ENCODE measurements at places on chromosomes 5 and 9.

DNA sequence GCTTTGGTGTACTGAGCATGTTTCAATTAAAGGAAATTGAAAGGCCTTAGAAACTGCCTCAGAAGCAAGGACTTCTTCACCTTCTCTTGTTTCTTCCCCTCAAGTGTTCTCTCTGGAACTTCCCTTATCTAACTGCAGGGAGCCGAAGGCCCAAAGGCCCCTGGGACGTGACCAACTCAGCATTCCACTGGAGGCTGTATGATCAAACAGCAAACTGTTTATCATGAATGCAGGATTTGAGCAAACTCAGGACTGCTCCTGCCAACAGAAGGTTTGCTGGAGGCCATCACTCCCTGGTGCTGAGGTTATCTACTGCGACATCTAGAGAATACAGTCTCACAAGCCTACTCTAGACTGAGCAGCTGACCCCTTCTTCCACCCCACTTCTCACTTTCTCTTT lies 4.8 kb upstream of the CDH10 start:
- no peak for DNase-seq

GRCh38 chr5:149195337-149195887 lies 54.1 kb downstream of the ABLIM3 start:
- no peak for DNase-seq

- DNase-seq, result no peak
Observed at GRCh38 chr5:78629624-78630023, 18.9 kb downstream of the LHFPL2 start.

DNA sequence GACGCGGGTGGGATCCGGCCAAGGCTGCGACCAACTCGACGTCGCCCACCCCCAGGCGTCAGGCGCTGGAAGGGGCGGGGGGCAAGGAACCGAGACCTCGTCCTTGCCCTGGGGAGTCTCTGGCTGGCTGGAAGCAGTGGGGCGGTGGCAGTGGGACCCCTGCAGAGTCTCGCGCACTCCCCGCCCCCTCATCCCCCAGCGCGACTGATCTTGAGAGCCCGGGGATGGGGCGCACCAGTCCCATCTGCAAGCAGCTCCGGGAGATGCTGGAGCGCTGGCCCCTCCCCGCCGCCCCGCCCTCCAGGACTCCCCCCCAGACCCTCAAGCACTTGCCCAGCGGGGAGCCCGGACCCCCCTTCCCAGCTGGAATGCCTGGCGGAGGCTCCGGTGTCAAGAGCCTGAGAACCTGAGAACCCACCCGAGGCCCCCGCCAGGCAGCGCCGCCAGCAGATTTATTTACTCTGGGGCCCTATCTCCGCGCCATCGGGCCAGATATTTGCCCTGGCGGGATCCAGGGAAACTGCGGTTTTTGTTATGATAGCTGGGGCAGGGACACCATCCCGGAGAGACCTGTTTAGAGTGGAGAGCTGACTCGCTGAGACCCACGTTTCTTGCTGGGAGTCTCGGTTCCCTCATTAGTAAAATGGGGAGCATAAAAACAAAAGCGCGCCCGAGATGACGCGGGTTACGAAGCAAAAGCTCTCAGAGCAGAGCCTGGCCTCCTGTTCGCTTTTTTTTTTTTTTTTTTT lies 1.2 kb downstream of the PRRT1B start:
- peak; percentile 52 for DNase-seq

DNA sequence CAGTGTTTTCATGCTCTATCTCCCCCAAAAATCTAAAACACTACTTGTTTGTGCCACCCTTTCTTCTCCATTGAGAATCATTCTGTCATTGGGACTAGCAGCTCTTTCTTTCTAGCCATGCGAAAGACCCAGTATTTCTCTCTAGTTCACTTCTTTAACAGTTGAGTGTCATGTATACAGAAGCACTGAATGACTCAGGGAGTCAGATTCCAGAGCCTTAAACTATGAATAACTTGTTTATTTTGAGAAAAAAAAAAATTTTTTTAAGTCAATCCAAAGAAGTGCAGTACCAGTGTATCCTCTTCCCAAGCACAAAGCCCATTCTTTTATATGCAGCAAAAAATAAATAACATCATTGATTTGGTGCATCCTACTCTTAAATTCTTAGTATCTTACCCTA lies 415.4 kb upstream of the GRAMD2B start:
- DNase-seq, result no peak

GRCh38 chr5:111337133-111337532 lies 112.9 kb downstream of the CAMK4 start:
- no peak for DNase-seq

- DNase-seq, result no peak
Observed at GRCh38 chr5:128402506-128402905, 135.5 kb downstream of the FBN2 start.

DNA sequence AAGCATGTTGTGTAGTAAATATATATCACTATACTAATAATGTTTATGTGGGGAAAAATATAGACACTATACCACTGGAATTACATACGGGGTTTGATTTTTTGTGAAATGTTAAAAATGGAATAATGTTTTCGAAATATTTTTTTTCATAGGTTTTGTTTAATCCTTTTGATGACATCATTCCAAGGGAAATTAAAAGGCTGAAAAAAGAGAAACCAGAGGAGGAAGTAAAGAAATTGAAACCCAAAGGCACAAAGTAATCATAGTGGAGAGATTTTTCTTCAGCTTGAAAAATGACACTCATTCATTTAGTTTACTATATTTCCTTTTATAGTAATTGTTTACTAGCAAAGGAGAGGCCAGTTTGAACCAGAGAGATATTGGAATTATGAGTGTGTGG lies 17.6 kb downstream of the CWC27 start:
- no peak for DNase-seq

- DNase-seq, result no peak
Observed at GRCh38 chr5:108303086-108303485, 78.8 kb downstream of the FBXL17 start.

GRCh38 chr9:126939821-126940221 lies 25.2 kb downstream of the RALGPS1 start:
- no peak for DNase-seq

DNA sequence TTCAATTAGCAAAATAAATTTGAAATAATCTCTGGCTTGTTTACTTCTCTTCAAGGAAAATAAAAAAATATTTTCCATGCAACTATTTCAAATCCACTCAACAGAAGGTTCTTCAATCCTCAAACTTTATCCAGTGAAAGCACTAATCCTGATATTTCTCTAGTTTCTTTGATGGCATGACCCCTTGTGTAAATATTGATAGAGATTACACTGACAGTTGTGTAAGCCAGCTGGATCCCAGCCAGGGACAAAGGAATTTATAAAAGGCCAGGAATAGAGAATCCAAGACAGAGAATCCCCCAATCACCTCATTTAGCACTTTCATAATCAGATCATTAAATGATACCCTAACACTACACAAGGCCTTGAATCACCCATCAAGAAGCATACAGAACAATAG lies 135.2 kb downstream of the GNA14 start:
- no peak for DNase-seq

GRCh38 chr9:92719028-92719647 lies 45.5 kb downstream of the BICD2 start:
- DNase-seq, result no peak

GRCh38 chr5:113172231-113172826 lies 195.7 kb downstream of the DCP2 start:
- no peak for DNase-seq

DNA sequence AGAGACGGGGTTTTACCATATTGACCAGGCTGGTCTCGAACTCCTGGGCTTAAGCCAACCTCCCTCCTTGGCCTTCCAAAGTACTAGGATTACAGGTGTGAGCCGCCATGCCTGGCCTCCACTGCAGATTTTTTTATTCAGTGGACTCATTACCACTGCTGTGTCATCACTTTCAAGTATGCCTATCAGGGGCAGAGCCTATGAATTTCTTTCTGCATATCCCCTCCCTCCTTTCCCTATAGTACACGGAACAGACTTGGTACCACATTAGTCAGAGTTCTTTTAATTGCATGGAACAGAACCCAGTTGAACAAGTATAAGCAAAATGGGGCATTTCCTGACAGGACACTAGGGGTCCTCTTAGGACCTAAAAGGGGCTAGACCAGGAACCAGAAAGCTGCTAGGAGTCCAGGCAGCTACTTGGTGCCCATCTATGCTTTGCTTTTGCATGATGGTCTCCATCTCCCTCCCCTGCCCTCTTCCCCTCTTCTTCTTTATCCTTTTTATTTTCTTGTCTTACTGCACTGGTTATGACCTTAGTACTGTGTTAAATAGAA lies 5.8 kb downstream of the BSPRY start:
- no peak for DNase-seq

GRCh38 chr9:79145442-79145841 lies 426.3 kb upstream of the TLE4 start:
- no peak for DNase-seq

GRCh38 chr5:98791001-98791519 lies 17.6 kb downstream of the RGMB start:
- no peak for DNase-seq

DNA sequence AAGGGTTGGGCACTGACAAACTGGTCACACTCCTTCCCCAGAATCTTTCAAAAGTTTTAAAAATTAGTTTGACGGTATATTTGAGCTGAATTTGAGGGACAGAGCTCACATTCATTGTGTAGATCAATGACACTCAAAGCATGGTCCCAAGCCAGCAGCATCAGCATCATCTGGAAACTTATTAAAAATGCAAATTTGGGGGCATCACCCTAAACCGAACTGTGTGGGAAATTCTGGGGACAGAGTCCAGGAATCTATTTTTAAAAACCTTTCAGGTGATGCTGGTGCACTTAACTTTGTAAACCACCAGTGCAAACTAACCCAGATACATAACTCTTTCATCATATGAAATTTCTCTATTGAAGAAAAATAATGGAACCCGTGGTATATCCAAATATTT lies 58.1 kb upstream of the MTAP start:
- DNase-seq, result no peak

GRCh38 chr5:118353970-118354369 lies 634.4 kb downstream of the DTWD2 start:
- DNase-seq, result no peak

- DNase-seq, result no peak
Observed at GRCh38 chr9:116262448-116262847, 108.9 kb downstream of the PAPPA start.

DNA sequence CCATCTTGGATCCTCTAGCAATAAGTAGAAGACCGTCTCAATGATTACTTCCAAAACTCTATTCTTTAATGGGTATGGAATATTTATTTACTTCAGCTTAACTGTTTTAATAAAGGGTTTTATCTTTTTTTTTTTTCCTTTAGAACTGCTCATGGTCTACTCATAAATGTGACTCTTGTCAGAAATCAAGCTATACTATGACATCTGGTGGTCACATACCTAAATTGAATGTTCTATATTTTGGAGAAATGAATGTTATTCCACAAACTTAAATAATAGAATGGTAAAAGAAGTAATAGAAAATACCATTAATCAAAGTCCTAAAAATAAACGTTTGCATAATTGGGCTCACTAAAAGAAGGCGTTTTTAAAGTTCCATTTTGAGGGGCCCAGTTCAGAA lies 131.2 kb upstream of the PLCXD3 start:
- DNase-seq, result no peak

GRCh38 chr5:168198359-168198758 lies 93.1 kb upstream of the WWC1 start:
- DNase-seq, result no peak

DNA sequence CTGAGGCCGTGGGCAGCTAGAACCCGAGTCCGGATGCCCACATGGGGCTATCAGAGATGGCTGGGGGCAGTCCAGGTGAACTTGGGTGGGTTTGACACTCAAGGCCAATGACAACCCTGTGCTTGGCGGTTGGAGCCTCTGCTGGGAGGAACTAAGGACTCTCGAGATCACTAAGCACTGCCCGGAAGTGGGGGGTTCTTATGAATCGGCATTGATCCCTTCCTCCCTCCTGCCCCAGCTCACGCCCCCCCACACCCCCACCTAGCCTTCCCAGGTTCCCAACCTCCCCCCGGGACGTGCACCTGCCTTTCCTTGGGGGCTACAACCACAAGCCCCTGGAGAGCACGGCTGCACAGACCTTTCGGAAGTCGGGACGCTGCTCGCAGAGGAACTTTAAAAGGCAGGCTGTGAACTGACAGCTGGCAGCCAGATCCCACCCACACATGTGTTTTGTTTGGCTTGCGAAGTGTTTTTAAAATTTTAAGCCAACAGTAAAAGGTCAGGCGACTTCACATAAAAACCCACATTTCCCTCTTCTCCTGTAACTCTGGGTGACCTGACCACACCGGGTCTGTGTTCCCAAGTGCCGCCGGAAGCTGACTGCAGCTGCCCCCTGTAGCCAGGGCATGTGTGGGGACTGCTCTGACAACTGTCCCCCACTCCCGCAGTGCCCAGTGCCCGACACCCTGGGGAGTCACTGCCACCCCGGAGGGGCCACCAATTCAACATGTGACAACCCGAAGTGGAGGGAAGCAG lies 5.1 kb upstream of the RALGDS start:
- no peak for DNase-seq

GRCh38 chr5:68592351-68592750 lies 376.8 kb downstream of the PIK3R1 start:
- DNase-seq, result no peak

GRCh38 chr5:87081511-87082372 lies 185.9 kb upstream of the RASA1 start:
- no peak for DNase-seq

- DNase-seq, result no peak
Observed at GRCh38 chr9:72979405-72980100, 26.7 kb upstream of the ALDH1A1 start.

- DNase-seq, result no peak
Observed at GRCh38 chr9:4615251-4615650, 46.8 kb upstream of the PLPP6 start.

DNA sequence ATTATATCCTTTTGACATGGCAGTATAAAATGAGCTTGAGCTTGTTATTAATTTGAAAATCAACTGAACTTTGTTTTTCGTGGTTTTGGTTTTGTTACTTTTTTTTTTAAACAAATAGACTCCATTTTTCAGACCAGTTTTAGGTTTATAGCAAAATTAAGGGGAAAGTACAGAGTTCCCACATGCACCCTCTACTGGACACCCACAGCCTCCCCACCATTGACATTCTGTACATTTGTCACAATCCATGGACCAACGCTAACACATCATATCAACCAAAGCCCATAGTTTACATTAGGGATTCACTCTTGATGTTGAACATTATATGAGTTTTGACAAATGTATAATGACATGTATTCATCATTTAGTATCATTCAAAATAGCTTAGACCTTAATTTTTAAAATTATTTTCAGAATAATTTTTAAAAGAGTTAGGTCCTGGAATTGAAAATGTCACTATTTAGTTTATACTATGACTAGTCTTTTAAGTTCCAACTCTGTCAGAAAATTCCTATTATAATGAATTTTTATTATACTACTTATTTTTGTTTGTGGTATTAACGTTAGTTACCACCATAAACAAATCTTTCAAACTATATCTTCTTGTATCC lies 35.3 kb upstream of the JMY start:
- no peak for DNase-seq

Measured in spinal cord (tissue), 10 donors.